ENCODE measurements at places on chromosomes 4 and X. TPM values are rescaled to one million over a fixed set of nuclear protein-coding genes. Genes with fewer than 3 reads are reported as not detected.

Gene NAP1L2
- 0.06 TPM for total RNA-seq

Gene P2RY10
- not detected for total RNA-seq

Gene CSAG2
- not detected for total RNA-seq

GRCh38 chr4:55931043-55931442, 17.7 kb upstream of the CEP135 start:
- H3K27me3 ChIP-seq, result no peaks in the 10 kb centered on the region
- no peak for DNase-seq
- peaks cover 13% of the 10 kb centered on the region for H3K36me3 ChIP-seq
- H3K4me3 ChIP-seq, result no peak overlapping the region
- H3K27ac ChIP-seq, result peak overlapping the region; percentile 42
- peaks cover 25% of the 10 kb centered on the region for H3K4me1 ChIP-seq

DNA sequence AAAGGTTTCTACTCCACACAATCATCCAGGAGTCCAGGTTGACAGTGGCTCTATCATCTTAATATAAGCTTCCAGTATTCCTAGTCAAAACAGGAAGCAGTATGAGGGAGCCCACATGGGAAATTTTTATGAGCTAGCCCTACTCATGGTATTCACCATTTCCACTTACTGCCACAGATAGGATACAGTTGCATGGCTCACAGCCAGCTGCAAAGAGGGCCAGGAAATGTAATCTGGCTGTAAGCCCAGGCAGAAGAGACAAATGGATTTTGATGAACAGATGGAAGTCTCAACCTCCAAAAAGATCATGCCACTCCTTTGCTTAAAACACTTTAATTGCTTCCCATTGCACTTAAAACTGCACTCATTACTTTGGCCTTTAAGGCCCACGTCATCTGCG, 150.6 kb downstream of the ADAMTS3 start:
- no peaks in the 10 kb centered on the region for H3K27me3 ChIP-seq
- no peak for DNase-seq
- no peak overlapping the region for H3K27ac ChIP-seq
- no peaks in the 10 kb centered on the region for H3K36me3 ChIP-seq
- H3K4me1 ChIP-seq, result no peaks in the 10 kb centered on the region

DNA sequence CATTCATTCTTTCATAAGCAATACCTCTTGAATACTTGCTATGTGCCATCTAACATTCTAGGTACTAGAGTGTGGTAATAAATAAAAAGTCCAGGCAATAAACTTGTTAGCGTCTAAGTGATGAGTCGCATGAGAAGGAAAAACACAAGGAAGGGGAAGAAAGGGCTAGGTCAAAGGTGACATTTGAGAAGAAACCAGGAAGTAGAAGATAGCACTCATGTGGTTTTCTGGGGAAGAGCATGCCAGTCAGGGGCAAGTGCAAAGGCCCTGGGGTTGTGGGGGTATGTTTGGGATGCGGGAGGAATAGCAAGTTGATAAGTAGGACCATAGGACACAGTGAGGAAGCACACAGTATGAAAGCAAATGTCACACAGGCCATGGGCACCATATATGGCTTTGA, 157.0 kb downstream of the TSPAN5 start:
- H3K36me3 ChIP-seq, result no peaks in the 10 kb centered on the region
- no peaks in the 10 kb centered on the region for H3K27me3 ChIP-seq
- H3K4me1 ChIP-seq, result no peaks in the 10 kb centered on the region
- no peak overlapping the region for H3K27ac ChIP-seq
- no peak overlapping the region for H3K4me3 ChIP-seq

Measured in SJSA1 (cell line).